ENCODE measurements at places on chromosomes 3 and 15.

- no peak for DNase-seq
These were observed 63.9 kb downstream of the IMPG2 start for GRCh38 chr3:101256511-101256910.

DNA sequence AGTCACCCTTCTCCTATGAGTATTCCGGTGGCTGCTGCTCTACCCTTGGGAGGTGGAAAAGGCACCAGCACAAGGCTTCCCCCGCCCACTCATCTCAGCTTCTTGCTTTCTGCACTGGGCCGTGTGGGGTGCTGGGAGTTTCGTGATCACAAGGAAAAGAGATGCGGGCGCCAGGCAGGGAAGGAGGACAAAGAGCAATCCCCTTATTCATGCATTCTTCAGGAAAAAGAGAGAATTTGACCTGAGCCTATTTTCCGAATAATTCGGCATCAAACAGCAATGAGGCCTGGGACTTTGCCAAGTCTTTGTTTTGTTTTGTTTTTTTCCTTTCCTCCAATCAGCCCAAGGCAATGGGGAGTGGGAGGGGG, 102.2 kb upstream of the LPP start:
- no peak for DNase-seq

GRCh38 chr3:120088622-120089021, 5.6 kb downstream of the GSK3B start:
- DNase-seq: no peak

DNA sequence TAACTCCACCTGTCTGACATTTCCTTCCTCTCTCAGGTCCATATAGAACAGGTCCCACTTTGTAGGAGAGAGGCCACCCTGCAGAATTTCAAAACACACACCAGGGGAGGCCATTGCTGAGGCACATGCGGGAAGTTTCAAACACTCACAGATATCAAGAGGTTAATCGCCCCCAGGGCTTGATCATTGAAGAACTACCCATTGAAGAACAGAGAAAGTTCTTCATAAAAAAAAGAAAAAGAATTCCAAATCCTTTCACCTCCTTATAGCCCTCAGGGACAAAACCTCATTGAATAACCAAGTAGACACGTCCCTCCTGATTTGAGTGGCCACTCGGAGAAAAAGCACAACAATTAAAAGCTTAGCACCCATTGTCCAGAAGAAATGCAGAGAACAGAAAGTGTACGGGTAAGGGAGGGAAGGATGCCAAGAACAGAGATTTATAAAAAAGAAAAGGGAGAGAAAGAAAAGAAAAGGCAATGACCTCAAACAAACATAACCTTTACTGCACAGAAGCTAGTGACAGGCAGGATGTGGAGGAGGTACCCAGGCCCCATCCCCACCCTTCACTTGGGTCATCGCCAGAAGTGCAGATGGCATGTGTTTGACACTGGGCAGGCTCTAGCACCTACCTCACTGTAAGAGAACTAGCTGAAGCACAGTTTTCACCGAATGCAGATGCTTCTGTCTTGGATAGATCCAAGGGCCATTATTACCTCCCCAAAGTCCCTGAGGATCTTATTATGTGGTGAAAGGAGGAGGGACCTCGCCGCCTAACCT, 112.3 kb upstream of the HES1 start:
- DNase-seq: no peak

- no peak for DNase-seq
These were observed 22.7 kb upstream of the ZBTB20 start for GRCh38 chr3:115169808-115170207.

- no peak for DNase-seq
These were observed 277.5 kb upstream of the AGTR1 start for GRCh38 chr3:148420242-148420641.

DNA sequence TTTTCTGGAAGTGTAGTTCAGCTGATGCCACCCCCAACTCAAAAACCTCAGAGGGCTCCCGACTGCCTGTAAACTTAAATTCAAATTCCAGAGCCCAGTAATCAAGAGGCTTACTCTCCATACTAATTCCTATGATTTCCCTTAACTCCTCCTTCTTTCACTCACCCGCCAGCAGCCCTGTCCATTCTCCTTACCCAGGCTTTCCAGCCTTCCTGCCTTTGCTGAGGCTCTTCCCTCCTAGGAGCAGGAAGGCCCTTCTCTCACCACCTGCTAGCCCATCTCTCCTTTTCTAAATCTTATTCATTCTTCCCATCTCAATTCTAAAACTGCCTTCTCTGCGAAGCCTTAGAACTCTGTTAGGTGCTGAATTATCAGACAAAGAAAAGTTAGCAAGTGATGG, 30.4 kb downstream of the RORA start:
- DNase-seq: no peak

DNA sequence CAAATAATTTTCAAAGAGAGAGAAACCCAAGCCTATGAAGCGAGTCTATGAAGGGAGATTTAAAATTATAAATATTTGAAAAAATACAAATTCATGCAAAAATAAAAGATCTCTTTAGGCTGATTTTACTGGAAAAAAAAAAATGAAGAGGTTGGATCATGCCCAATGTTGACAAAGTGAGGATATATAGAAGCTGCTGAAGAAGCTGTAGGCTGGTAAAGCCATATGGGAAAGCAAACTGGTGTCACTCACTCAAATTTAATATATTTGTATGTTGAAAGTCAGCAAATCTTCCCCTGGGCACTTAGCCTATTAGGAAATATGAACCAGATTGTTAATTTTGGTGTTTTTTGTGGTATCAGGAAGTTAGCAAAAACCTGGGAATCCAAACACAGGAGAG, 61.8 kb upstream of the BCHE start:
- DNase-seq: no peak

DNA sequence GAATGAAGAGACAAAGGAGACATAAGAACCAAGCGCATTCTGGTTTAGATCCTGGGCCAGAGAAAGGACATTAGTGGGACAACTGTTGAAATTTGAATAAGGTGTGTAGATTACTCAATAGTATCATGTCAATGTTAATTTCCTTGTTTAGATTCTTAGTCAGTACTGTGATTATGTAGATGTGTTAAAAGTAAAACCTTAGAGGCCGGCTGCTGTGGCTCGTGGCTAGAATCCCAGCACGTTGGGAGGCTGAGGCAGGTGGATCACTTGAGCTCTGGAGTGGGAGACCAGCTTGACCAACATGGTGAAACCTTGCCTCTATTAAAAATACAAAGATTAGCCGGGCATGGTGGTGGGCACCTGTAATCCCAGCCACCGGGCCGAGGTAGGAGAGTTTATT, 26.7 kb downstream of the CYP8B1 start:
- no peak for DNase-seq

DNA sequence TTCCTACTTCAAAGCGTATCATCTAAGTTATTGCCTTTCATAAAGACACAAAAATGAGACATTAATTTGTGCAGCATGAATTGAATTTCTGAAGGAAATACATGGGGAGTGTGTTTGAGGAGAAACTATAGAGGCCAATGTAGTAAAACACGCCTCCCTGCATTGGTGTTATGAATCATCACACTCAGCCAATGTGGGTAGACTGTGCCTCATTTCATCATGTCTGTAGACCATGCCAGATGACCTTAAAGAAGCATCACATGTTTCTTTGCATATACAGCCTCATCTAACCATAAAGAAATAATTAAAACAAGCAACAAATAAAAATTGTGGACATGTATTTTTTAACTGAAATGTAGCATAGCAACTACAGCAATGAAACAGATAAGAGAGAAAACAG, 486.0 kb upstream of the ADAMTS9 start:
- DNase-seq: no peak

DNA sequence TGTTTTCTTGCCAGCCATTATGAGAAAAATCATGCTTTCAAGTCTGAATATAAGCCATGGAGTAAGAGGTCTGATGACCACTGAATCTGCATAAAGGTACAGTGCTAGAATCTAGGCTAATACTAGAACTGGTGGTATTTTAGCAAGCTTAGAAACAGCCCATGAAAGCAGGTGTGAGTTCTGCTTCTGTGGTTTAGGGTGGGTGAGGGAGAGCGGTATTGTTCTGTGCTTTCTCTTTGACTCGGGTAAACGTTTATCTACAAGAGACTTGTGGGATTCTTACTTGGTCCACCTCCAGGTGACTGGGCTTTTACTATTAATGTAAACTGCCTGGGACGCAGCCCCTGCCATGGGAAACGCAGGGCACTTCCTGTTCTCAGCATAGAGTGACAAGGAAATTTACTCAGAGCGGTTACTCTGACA, 55.2 kb downstream of the PGPEP1L start:
- DNase-seq: no peak

GRCh38 chr15:100206643-100207042, 135.1 kb downstream of the ADAMTS17 start:
- DNase-seq: no peak

DNA sequence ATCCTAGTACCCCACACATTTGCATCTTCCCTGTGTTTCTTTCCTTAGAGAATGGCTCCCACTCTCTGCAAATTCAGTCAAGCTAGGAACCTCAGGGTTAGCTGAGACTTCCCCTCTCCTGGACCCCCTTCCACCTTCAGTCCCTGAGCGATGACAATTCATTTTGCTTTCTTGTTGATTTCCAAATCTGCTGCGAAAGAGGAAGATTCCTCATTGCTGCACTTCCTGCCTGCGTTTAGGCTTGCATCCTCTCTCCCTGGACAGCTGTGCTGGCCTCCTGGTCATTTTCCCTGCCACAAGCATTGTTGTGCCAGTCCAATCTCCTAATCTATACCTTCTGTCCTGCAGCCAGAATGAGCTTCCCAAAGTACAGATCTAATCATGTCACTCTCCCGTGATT, 12.3 kb upstream of the DGKG start:
- no peak for DNase-seq

GRCh38 chr15:76239786-76240185, 71.5 kb downstream of the ETFA start:
- DNase-seq: no peak

- no peak for DNase-seq
These were observed 12.7 kb upstream of the MINDY4B start for GRCh38 chr3:150917951-150918350.

DNA sequence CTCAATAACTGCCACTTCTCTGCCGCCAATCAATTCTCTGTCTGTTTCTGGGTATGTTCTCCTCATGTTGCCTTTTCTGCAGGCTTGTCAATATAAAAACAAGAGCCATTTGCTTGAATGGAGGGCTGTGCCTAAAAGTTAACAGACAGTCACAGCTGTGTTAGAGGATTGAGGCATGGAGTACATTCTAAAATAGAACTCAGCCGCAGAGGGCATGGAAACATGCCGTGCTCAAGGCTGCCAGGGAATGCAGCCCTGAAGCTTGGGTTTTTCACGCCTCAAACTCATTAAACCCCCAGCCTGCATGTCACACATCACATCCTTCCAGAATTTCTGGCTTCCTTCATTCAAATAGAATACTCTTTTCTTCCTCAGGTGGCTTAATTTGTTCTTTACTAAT, 166.6 kb downstream of the TPRG1 start:
- DNase-seq: no peak

DNA sequence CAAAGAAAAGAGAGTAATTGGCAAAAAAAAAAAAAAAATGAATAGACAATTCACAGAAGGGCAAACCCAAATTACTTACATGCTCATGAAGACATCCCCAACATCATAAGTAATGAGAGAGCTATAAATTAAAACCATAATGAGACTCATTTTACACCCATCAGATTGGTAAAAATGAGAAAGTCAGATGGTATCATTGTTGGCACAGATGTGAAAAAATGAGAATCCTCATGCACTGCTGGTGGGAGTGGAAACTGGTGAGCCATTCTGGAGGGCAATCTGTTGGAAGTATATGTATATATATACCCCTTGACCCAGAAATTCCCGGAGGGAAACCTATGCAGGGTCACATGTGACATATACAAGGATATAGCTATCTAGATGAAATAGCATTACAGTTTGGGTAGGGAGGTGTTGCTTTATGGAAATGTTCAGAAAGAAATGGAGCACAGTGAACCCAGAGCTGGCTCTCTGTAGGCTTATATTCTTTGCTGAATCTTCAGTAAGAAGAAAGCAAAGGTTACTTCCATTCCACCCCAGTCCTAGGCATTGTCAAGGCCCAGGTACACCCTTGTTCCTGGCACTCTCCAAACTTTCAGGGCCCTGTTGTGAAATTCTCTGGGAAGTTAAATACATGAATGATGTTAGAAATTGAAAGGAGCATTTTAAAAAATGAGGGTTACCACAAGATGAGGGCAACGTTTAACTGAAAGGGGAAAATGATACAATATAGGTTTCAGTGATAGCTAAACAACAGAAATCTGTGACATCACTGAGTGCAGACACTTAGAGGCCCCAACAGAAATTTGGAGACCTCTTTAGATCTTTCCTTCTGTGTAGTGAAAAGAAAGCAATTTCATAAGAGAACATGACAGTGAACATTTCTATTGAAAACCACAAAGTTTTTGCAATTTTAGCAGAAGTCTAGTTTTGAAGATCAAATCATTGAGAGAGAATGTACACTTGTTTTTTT, 132.7 kb upstream of the TPRG1 start:
- DNase-seq: no peak

DNA sequence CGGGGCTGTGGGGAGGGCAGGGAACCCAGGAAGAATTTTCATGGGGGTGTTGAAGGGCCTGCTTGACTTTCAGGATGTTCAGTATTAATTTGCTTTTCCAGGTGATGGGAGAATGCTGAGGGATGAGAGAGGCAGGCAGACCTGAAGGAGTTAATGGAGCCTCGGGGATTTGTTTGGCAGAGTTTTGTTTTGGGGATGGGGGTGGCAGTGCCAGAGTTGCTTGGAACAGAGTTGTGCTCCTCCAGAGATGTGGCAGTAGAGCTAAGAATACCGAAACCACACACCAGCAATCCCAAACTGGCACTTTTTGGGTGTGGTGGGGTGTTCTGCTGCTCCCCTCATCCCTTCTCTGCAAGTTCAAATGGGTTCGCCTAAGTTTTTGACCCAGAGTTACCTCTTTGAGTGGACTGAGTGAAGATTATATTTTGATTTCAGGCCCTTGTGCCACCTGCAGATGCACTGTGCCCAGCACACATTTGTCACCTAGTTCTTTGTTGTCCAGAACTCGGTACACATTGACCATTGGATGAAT, 1.6 kb downstream of the BOC start:
- DNase-seq: no peak

Measured in T-helper 17 cell (primary cell).